ENCODE measurements at places on chromosomes 16 and 17. TPM values are rescaled to one million over a fixed set of nuclear protein-coding genes. Genes with fewer than 3 reads are reported as not detected.

DNA sequence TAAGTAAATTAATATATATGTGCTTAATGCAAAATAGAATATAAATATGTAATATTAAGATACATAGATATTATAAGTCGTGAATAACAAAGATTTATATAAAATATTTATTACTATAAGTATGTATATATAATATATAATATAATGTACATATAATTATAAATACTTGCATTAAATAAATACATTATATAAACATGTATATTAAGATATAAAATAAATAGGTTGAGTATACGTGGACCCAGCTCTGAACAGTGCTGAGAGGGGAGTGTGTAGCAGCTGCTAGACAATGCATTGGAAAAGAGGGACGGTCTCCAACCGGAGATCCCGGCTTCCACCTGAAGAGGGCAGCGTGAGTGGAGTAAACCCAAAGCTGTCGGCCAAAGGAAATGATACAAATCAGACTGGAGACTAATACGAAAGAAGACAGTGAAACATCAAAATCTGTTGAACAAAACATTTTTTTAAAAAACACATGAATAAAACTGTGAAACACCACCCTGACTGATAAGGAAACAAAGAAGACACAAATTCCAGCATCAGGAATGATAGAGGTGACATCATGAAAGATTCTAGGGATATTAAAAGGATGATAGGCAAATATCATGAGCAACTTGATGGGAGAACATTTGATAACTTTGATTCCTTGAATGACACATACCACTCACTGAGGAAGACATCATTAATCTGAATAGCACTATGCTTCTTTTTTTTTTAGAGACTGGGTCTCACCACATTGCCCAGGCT lies 125.4 kb upstream of the CHMP6 start:
- peak; percentile 86 for DNase-seq
- H3K4me1 ChIP-seq, result peaks cover 76% of the 10 kb centered on the region
- peak overlapping the region; percentile 80 for H3K27ac ChIP-seq
- peaks cover 31% of the 10 kb centered on the region for H3K36me3 ChIP-seq
- H3K27me3 ChIP-seq, result no peaks in the 10 kb centered on the region

DNA sequence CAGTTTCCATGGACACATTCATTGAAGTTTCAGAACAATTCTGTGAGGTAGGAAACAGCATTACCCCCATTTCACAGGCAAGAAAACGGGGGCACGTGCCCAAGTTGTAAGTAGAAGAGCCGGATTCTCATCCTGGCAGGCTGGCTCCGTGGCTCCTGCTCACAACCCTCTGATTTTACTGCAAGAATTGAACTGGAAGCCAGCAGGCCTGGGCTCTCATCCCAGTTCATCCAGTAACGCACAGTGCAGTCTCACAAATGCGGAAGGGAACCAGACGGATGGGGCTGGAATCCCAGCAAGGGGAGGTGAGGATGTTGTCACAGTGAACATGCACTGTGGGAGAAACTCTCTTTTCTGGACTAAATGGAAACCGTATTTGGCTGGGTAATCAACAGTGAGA lies 40.7 kb upstream of the DOC2B start:
- no peak for DNase-seq
- no peak overlapping the region for H3K4me3 ChIP-seq
- no peaks in the 10 kb centered on the region for H3K36me3 ChIP-seq
- no peaks in the 10 kb centered on the region for H3K27me3 ChIP-seq
- no peaks in the 10 kb centered on the region for H3K4me1 ChIP-seq

- H3K4me3 ChIP-seq, result no peak overlapping the region
- no peak overlapping the region for H3K27ac ChIP-seq
- peaks cover 23% of the 10 kb centered on the region for H3K4me1 ChIP-seq
- H3K36me3 ChIP-seq, result peaks cover 3% of the 10 kb centered on the region
- H3K27me3 ChIP-seq, result no peaks in the 10 kb centered on the region
Measured at GRCh38 chr16:56742030-56742984, 12.4 kb downstream of the NUP93 start.

- no peak overlapping the region for H3K27ac ChIP-seq
- no peak for DNase-seq
- H3K27me3 ChIP-seq, result peaks cover 3% of the 10 kb centered on the region
- no peaks in the 10 kb centered on the region for H3K36me3 ChIP-seq
Measured at GRCh38 chr17:3035256-3035967, 28.0 kb downstream of the OR1D5 start.

GRCh38 chr17:72954579-72954978 lies 137.9 kb downstream of the SLC39A11 start:
- DNase-seq, result no peak
- H3K4me1 ChIP-seq, result no peaks in the 10 kb centered on the region
- H3K4me3 ChIP-seq, result no peak overlapping the region
- H3K27ac ChIP-seq, result no peak overlapping the region
- no peaks in the 10 kb centered on the region for H3K36me3 ChIP-seq

DNA sequence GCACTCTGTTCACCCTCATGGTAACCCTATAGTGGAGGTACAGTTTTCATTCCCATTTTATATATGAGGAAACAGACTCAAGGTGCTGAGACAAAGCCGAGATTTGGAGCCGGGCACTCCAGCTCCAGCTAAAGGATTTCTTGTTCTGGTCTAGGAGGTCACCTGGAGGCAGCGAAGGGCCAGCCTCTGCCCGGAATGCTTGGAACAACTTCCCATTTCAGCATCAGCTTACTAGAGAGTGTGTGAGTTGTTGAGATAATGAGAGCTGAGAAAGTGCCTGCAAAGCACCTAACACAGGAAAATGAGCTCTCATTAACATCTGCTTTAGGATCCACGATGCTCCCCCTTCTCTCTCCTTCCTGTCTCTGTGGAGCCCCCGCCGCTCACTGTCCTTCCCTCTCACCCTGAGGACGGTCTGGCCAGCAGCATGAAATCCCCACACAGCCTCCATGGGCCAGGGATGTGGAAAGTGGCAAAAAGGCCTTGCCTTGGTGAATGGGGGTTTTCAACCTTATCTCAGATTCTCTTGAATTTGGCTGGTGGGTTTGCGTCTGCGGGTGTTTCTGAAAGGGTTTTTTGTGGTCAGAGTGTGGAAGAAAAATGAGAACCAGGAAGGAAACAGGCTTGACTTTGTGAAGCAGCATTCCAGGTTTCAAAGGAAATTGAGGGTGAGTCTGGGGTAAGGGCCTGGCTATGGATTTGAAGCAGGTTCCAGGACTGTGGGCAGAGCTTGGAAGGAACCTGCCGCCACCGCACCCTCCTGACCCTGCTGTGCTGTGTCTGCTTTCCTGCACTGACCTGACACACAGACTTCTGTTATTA lies 178.7 kb downstream of the FOXL1 start:
- H3K4me3 ChIP-seq, result no peak overlapping the region
- H3K27ac ChIP-seq, result no peak overlapping the region
- H3K27me3 ChIP-seq, result peaks cover 16% of the 10 kb centered on the region

- DNase-seq, result no peak
- no peaks in the 10 kb centered on the region for H3K27me3 ChIP-seq
- H3K4me3 ChIP-seq, result no peak overlapping the region
- no peaks in the 10 kb centered on the region for H3K36me3 ChIP-seq
- H3K27ac ChIP-seq, result no peak overlapping the region
Measured at GRCh38 chr17:6986676-6987075, 9.2 kb upstream of the ALOX12 start.

- peak within 1 kb of the TSS; percentile 83 for H3K27ac ChIP-seq
- peak; percentile 94 for DNase-seq
- H3K27me3 ChIP-seq, result peaks cover 2% of the 10 kb centered on the region
- peaks cover 56% of the 10 kb centered on the region for H3K4me1 ChIP-seq
Measured at GRCh38 chr16:23835390-23836077, at the start of gene PRKCB. Gene PRKCB (plus strand): TSS chr16:23835983.

- H3K27me3 ChIP-seq, result no peaks in the 10 kb centered on the region
- DNase-seq, result no peak
- no peak overlapping the region for H3K27ac ChIP-seq
- H3K4me3 ChIP-seq, result no peak overlapping the region
Measured at GRCh38 chr16:24573141-24573540, 33.8 kb downstream of the RBBP6 start.

GRCh38 chr17:15261258-15261801 lies 3.8 kb downstream of the PMP22 start:
- peaks cover 70% of the 10 kb centered on the region for H3K27me3 ChIP-seq
- no peak for DNase-seq
- peaks cover 17% of the 10 kb centered on the region for H3K4me1 ChIP-seq

DNA sequence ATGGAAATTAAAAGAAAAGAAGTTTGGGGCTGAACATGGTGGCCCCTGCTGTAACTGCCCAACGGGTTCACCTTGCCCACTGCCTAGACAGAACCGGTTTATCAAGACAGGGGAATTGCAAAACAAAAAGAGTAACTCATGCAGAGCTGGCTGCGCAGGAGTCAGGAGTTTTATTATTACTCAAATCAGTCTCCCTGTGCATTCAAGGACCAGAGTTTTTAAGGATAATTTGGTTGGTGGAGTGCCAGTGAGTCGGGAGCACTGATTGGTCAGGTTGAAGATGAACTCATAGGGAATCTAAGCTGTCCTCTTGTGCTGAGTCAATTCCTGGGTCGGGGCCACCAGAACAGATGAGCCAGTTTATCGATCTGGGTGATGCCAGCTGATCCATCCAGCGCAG lies 4.4 kb upstream of the SCPEP1 start:
- H3K4me1 ChIP-seq, result peaks cover 10% of the 10 kb centered on the region
- no peak overlapping the region for H3K27ac ChIP-seq
- no peaks in the 10 kb centered on the region for H3K36me3 ChIP-seq
- no peaks in the 10 kb centered on the region for H3K27me3 ChIP-seq
- H3K4me3 ChIP-seq, result no peak overlapping the region
- DNase-seq, result no peak

- H3K4me1 ChIP-seq, result no peaks in the 10 kb centered on the region
- H3K27me3 ChIP-seq, result peaks cover 9% of the 10 kb centered on the region
- H3K36me3 ChIP-seq, result no peaks in the 10 kb centered on the region
- H3K4me3 ChIP-seq, result no peak overlapping the region
- H3K27ac ChIP-seq, result no peak overlapping the region
Measured at GRCh38 chr16:55408661-55409060, 70.3 kb upstream of the MMP2 start.

DNA sequence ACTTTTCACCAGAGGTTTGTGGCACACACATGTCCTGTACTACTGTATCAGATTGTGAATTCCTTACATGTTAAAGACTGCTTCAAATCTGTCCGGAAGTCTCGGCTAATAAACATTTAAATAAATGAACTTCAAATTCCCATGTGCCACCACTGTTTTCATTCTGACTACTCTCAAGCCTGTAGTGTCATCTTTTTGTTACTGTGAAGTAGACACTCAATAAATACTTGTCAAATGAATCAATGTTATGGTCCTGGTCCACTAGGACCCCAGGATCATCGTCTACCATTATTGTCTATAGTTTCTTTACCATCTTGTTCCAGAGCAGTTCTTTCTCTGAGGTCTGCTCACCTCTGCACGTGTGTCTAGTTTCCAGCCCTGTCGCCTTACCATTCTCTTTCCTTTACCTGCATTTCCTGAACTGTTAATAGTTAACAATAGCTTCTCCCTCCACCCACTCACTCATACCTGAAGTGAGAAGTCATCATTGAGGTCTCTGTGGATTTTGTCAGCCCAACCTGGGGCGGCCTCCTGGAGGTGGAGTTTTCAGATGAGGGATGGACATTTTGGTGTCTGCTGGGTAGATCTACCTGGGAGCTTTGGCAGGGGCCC lies 333.0 kb downstream of the SEC14L1 start:
- H3K27me3 ChIP-seq, result no peaks in the 10 kb centered on the region
- peak; percentile 76 for DNase-seq
- peak overlapping the region; percentile 7 for H3K4me3 ChIP-seq
- peaks cover 43% of the 10 kb centered on the region for H3K36me3 ChIP-seq
- H3K4me1 ChIP-seq, result peaks cover 97% of the 10 kb centered on the region

GRCh38 chr17:17073030-17073564 lies 30.8 kb downstream of the MPRIP start:
- H3K4me3 ChIP-seq, result no peak overlapping the region
- no peak for DNase-seq
- peaks cover 28% of the 10 kb centered on the region for H3K36me3 ChIP-seq
- H3K27ac ChIP-seq, result no peak overlapping the region
- no peaks in the 10 kb centered on the region for H3K27me3 ChIP-seq

GRCh38 chr16:87791295-87792204 lies 25.8 kb upstream of the KLHDC4 start:
- no peak overlapping the region for H3K27ac ChIP-seq
- H3K4me1 ChIP-seq, result no peaks in the 10 kb centered on the region
- no peaks in the 10 kb centered on the region for H3K36me3 ChIP-seq
- H3K27me3 ChIP-seq, result no peaks in the 10 kb centered on the region

- H3K36me3 ChIP-seq, result no peaks in the 10 kb centered on the region
- no peak overlapping the region for H3K4me3 ChIP-seq
- no peak overlapping the region for H3K27ac ChIP-seq
- peak; percentile 53 for DNase-seq
- peaks cover 5% of the 10 kb centered on the region for H3K27me3 ChIP-seq
Measured at GRCh38 chr17:2721603-2722002, 10.0 kb upstream of the CLUH start.

DNA sequence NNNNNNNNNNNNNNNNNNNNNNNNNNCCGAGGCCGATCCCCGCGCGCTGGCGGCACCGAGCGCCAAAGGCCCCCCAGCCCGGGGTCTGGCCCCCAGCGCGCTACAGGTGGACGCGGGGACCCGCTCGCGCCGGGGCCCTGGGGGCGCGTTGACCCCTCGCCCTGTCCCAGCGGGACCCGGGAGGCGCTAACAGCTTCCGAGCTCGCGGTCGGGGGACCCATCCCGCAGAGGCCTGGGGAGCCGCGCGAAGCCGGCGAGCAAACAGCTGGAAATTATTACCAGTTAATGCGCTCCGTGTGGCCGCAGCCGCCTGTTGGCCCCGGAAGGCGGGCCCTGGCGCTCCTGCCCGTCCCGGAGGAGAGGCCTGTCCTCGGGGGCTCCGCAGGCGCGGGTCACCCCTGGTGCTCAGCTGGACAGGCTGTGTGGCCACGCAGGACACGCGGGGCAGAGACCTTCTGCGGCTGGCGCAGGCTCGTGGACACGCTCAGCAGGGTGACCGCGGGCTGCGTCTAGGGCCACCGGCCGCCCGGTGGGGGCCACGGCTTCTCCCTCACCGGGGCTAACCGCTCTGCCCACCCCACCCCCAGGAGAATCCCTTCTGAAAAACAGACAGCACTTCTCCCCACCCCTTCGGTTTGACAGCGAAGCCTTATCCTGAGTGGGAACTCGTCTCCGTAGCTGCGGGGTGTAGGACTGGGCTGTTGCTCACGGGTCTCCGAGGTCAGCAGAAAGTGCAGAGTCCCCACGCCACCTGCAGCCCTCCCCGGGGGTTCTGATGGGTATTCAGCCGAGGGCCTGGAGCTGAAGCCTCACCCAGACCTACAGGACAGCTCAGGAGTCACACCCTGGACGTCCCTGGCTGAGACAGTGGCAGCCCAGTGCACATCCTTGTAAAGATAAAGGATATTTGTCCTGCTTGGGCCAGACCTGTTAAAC lies 138.7 kb upstream of the RPH3AL start:
- no peak overlapping the region for H3K27ac ChIP-seq
- peak overlapping the region; percentile 57 for H3K4me3 ChIP-seq
- DNase-seq, result peak; percentile 31
- no peaks in the 10 kb centered on the region for H3K36me3 ChIP-seq

Gene MYH2
- total RNA-seq, result not detected

Gene TNFRSF17
- total RNA-seq, result not detected

Gene MPHOSPH6
- total RNA-seq, result 37.0 TPM

Gene SOX8
- total RNA-seq, result 2.0 TPM

Gene TIGD7
- 3.3 TPM for total RNA-seq

Gene DBNDD1
- 0.81 TPM for total RNA-seq

Gene RASD1
- total RNA-seq, result 0.33 TPM

Gene GINS2
- 67.8 TPM for total RNA-seq

Gene EIF3CL
- 53.2 TPM for total RNA-seq

All from activated CD4-positive, alpha-beta memory T cell treated with anti-CD3 and anti-CD28 coated beads for 36 hours (primary cell).